ENCODE measurements at places on chromosomes 5 and 9.

- DNase-seq = no peak
These were observed 551 bp downstream of the N4BP3 start for GRCh38 chr5:178113841-178114324.

- peak; percentile 69 for DNase-seq
These were observed 1029.6 kb downstream of the CDH12 start for GRCh38 chr5:21823588-21823987.

DNA sequence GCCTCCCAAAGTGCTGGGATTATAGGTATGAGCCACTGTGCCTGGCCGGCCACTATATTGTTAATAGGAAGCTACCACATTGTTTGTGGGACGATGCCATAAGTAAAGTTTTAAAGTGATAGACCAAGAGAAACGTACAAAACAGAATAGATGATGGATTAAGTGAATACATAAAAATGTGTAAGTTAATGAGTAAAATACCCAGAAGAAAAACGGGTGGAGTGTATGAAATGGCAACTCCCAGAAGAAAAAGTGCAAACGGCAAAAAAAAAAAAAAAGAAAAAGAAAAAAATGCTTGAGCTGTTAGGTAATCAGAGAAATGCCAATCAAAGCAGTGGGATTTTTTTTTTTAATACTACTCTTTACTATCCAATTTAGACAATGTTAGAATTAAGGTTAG lies 246.0 kb downstream of the PDZD2 start:
- DNase-seq = no peak

- DNase-seq = no peak
These were observed 25.9 kb downstream of the ZDHHC11B start for GRCh38 chr5:758698-759053.

GRCh38 chr9:91059713-91060112 lies 258.1 kb downstream of the SYK start:
- no peak for DNase-seq

GRCh38 chr9:18596920-18597319 lies 123.0 kb downstream of the ADAMTSL1 start:
- peak; percentile 68 for DNase-seq

DNA sequence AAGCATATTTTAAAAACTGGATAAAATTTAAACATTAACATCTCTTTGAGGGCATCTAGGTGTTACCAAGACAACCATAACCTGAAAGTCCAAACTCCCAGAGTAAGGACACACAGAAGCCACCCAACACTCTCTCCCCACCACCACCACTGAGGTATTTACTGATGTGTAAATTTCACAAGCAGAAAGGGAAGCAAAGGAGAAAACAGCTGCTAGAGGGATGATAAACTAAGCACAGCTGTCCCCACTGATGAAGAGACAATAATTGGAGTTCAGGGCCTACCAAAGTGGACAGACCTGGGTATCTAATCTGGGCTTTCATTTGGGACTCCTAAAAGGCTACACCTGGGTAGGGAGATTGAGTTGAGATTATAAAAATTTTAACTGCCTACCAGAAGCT lies 63.6 kb downstream of the FRMD3 start:
- DNase-seq = no peak

Measured in ELR (cell line).